Transverse colon (tissue), 4 donors: ENCODE measurements at places on chromosomes 12 and 14.

- DNase-seq = no peak
Measured at GRCh38 chr14:103058164-103059055, 1.1 kb upstream of the CDC42BPB start.

DNA sequence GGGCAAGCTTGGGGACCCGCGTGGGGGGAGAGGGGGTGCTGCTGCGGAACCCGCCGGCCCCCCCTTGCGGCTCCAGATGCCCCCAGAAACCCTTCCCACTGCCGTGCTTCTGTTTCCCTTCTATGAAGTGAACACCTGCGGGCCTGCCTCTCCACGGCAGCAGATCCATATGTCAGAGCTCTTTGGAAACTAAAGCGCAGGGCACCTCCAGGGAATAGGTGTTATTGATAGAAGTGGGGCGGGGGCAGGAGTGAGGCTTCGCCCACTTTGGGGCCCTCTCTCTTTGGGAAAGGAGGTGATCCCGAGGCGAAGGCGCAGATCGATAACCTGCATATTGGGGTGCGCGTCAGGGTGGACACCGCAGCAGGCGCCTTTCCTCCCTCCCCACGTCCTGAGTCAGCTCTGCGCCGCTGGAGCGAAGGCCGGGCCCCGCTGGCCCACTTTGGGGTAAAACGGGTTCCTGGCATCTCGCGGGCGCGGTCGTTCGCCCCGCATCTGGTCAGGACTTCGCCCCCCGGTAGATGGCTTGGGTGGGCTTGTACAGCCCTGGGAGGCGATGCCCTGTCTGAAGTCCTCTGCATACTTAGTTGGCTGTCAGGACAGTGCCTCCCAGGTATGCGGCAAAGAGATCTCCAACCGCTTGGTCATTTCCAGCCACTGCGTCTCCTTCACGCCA lies 524 bp downstream of the KMT5A start:
- DNase-seq = no peak

- DNase-seq = no peak
Measured at GRCh38 chr12:1741154-1741949, 50.5 kb downstream of the ADIPOR2 start.

DNA sequence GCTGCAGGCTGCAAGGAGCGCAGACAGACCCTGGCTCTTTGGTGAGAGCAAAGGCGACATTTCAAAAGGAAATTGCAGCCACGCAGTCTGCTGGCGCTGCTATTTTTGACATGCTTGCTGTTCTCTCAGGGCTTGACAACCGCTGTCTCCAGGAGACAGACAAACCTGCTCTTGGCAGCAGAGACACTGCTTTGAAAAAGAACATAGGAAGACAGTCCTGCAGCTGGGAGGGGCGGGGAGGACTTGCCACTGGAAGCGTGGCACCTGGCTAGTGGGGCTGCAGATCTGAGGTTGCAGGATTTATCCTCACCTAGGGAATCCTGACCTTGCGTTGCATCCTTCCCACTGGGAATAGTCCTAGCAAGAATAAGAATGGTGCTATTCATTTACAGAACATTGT lies 91.8 kb upstream of the KCNA1 start:
- DNase-seq = no peak

DNA sequence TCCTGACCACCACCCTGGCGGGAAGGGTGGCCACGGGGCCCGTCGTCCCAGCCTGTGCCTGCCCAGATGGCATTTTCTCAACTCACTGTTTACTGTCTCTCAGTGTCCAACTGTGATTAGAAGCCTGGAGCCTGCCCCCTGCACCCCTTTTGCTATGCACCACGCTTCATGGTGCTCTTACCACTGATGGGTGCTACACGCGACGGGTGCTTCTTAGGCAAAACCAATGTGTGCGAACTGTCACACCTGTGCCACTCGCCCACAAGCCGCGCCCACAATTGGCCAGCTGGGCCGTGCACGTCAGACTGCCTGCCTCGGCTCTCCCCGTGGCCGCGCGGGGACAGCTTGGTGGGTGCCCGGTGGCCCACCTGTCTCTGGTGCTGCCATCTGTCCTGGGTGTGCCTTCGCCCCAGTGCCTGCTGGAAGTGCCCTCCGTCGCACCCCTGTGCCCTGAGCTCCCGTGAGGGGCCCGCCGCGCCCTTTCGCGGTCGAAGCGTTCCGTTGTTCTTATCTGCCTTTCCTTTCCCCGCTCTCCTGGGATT lies 15.1 kb upstream of the AMN start:
- DNase-seq = no peak

- no peak for DNase-seq
Measured at GRCh38 chr14:85165094-85165493, 364.9 kb upstream of the FLRT2 start.

DNA sequence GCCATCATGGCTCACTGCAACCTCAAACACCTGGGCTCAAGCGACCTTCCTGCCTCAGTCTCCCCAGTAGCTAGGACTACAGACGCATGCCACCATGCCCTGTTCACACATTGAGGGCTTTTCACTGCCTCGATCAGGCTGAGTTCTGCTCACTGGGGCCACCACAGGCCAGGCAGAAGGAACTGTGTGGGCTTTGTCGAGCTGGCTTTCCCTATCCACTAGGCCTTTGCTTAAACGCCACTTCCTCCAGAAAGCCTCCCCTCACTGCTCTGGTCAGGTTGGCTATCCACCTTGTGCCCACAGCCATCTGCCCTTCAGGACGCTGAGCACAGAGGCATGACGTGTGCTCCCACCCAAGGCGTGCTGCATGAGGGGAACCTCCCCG lies 45.2 kb downstream of the MLXIP start:
- no peak for DNase-seq

DNA sequence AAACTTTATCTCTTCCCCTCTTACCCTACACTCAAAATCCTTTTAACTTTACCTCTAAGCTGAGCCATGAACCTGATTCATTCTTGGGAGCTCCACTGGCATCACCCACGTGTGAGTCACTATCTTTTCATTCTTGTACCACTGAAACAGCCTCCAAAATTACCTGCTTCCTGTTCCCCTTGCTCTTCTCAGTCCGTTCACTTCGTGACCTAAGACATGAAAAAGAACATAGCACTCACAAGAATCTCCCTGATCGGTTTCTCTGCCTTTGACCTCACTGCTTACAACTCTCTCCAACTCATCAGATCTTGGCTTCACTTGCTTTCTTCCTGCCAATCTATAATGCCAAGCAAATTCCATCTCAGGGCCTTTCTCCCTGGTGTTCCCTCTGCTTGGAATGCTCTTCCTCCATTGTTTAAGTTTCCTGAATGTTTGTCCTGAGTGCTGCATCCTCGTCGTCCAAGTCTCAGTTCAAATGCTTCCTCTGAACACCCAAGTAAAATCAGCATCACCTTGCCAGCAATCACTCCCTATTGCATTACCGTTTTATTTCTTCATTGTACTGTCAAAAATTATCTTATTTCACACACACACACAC lies 9.2 kb downstream of the GLIPR1 start:
- no peak for DNase-seq

DNA sequence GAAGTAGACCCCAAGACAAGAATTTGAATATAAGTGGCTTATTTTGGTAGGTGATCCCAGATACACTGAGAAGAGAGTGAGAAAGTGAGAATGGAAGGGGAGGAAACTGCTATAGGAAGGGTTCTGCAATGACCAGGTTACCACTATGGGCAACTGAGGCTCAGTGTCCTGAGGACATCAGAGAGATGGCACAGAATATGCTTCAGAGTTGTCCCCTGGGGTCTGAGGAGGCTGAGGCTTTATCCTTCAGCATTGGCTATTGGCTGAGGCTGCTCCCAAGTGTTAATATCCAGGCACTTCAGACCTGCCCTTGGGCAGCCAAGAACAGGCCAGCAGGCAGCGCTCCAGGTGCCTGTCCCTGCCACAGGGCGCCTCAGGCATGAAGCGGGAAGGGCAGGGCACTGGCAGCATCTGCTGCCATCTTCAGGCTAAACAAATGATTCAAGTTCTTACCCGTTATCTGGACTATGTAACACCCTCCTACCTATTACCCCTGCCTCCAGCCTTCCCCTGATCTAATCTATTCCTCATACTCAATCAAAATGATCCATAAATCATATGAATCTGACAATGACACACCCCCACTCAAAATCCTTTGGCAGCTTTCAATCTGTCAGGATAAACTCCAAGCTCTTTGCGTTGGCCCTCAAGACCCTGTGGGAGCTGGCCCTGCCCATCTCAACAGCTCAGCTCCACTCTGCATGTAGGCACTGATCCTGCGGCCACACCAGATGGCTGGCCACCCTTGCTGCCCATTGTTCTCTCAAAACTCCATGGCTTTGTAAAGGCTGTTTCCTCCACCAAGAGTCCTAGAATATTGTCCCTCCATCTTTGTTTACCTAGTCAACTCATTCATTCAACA lies 42.4 kb downstream of the CKAP4 start:
- DNase-seq = no peak

DNA sequence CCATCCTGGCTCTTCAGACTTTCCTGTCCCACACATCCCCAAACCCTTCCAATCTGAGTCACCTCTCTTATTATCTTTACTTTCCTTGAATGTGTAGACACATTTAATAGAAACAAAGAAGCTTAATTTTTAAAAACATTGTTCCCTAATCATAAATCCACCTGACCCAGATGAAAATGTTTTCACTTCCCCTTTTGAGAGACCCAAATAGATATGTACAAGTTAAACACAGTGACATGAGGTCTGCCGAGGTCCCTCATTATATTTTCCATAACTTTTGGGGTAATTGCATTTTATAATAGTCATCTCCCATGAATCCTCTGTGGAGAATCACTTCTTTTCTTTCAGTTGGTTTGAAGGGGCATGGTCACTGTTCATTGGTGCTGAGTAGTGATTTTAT lies 191.1 kb downstream of the GRIN2B start:
- no peak for DNase-seq

DNA sequence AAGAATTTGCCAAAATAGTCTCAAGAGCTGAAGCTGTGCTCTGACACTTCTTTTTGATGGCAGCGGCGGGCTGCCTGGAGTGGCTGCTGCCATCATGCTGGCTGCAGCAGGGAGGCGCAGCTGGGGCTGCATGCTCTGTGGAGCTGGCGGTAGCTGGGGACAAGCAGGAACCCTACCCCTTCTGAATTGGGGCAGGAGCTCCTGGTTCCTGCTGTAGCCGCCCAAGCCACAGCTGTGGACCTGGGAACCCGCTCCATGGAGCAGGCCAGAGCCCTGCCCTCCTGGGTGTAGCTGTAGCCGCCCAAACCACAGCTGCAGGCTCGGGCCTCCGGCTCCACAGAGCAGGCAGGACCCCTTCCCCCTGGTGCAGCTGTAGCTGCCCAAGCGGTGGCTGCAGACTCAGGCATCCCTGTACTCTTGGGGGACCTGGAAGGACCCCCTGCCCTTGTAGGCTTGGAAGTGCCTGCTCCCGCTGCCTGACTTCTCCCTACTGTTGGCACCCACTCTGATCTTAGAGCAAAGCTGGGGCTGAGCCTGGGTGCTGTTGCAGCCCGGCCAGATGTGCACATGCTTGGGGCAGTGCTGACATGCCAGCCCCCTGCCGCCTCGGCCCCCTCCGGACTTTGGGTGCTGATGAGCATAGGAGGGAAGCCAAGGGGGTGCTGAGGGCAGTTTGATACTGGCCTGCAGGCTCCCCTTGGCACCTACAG lies 33.3 kb downstream of the APAF1 start:
- no peak for DNase-seq

GRCh38 chr14:68791078-68791901 lies 1.6 kb downstream of the ZFP36L1 start:
- DNase-seq = no peak

DNA sequence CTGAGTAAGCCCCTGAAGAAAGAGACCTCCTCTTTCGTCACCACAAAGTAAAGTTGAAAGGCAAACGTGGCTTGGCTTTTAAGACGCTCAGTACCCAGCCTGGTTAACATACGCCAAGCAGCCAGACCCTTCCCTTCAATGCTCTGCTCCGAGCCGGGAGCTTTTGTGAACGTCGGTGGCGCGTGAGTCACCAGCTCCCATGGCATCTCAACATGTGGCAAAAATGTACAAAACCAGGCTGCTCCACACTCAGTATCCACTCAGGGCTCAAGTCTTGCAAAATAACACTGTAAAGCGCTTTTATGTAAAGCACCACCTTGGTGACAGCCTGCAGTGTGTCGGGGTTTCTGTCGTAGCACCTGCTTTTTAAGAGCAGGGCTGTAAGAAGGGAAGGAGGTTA lies 89.0 kb downstream of the SETD3 start:
- no peak for DNase-seq

DNA sequence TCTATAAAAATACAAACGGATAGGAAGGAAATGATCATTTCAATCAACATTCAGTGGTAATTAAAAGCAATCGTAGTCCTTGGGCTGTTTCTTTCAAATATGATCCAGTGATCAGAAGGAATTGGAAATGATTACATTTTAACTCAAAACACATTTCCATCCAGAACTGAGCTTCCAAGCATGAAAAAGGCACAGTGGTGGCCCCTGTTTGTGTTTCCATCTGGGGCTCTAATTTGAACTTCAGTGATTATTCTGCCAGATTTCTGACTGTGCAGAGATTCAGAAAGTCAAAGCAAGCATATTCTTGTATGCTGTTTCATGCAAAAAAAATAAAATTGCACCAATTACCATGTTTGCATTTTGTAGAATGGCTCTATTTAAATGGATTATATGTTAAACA lies 157.0 kb upstream of the LMNTD1 start:
- DNase-seq = no peak

DNA sequence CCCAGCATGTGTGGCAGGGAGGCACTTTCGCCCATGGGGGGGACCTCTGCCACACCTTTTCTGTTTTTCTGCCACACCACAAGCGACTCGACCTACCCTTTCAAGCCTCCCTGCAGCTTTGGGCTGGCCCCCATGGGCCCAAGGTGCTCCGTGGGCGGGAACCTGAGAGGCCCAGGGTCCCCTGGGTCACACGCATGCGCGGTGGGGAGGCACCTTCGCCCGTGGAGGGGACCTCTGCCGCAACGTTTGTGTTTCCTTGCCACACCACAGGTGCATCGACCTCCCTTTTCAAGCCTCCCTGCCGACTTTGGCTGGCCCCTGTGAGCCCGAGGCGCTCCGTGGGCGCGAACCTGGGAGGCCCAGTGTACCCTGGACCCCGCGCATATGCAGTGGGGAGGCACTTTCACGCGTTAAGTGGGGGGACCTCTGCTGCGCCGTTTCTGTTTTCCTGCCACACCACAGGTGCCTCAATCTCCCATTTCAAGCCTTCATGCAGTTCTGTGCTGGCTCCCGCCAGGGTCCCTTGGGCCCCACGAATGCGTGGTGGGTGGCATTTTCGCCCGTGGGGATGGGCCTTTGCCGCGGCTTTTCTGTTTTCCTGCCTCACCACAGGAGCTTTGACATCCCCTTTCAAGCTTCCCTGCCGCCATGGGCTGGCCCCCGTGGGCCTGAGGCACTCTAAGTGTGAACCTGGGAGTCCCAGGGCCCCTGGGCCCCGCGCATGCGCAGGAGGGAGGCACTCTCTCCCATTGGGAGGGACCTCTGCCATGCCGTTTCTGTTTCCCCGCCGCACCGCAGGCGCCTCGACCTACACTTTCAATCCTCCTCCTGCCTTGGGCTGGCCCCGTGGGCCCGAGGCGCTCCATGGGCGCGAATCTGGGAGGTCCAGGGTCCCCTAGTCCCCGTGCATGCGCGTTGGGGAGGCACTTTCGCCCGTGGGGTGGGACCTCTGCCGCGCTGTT lies 332.2 kb downstream of the ALG10 start:
- DNase-seq = no peak
